Fibroblast of lung (primary cell): ENCODE measurements at places on chromosomes 3 and 15. TPM values are rescaled to one million over a fixed set of nuclear protein-coding genes. Genes with fewer than 3 reads are reported as not detected.
A peak's percentile ranks its signal among the peaks of the same experiment; 100 is the strongest.

AMT gene
- total RNA-seq = 0.77 and 2.6 TPM in 2 replicates

- DNase-seq = no peak
Observed at GRCh38 chr15:98620020-98620419, 28.3 kb upstream of the IGF1R start.

DNA sequence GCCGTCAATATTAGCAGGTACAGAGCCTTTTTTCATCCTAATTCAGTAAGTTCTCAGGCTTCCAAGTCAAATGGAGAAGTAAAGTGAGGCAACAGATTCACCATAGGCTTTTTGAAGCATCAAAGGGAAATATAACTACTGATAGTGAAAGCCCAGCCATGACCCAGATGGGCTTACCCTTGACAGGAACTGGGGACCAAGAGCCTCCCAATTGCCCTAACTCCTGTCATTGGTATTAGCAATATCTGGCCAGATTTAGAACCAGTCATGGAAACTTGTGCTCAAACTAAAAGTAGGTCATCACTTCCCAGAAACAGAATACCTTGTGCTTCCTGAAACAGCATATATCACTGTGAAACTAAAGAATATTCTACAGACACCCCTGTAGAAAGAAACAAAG is 33.0 kb downstream of the NME9 start:
- DNase-seq = no peak

DNA sequence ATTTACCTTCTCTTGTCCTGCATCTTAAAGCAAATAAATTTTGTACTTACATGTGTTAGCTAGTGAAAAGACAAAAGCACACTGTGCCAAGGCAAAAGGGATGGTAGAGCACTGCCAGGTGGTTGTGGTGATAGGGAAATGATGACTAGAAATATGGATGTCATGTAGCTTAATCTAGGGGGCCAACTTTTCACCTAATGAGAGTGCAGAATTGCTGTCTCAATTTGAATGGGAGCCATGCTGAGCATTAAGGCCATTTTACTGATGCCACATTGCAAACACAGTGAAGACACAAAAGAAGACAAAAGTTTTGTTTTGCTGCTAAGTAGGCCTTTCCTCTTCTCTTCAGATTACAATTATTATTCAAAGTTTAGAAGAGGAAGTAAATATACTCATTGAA is 274.7 kb downstream of the PDCD6IP start:
- DNase-seq = no peak

- DNase-seq = peak; percentile 70
Observed at GRCh38 chr3:129481766-129482332, 41.8 kb downstream of the IFT122 start.

DNA sequence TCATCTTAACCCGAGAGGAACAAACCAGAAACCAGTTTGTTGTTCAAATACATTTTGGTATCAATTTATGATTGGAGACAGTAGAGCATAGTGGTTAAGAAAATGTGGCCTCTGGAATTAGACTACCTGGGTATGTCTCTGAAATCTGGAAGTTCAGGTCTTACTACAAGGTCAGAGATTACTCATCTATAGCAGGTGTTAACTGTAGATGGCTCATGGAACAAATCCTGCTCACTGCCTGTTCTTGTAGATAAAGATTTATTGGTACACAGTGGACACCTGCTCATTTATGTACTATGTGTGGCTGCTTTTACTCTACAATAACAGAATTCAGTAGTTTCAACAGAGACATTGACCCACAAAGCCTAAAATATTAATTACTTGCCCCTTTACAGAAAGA is 413.3 kb downstream of the CNTN6 start:
- no peak for DNase-seq

DNA sequence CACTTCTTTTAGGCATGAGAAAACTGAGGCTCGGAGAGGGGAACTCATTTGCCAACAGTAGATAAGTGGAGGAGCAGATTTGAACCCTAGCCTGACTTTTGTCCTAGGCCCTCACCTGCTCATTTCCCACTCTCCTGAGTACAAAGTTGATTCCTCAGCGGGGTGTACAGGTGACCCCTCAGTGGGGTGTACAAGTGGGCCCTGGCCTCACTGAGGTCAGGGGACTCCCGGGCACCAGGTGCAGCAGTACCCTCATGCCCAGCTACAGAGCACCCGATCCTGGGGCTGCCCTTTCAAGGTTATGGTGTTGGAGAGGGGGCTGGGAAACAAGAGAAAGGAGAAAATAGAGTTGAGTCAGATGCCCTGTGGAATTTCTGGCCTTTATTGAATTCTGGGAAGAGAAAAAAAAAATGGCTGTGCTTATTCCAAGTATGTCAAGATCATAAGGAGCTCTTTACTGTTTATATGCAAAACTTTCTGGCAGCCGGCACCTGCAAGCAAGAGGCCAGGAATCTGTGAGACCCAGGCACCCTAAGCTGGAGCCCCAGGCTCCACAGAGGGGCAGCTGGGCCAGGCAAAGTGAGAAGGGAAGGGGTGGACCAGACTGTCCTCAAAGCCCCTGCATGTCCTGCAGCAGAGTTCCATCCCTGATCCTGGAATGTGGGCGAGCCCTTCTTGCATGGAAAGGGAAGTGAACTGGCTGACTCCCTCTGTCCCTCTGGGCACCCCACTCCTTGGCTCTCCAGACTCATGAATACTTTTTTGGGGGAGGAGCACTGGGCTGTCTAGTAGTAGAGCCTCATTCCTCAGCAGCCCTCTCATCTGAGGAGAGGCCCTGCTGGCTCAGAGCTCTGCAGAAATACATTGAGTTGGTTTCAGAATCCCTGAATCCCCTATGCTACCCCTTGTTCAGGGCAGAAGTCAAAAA is 43.1 kb downstream of the AMOTL2 start:
- DNase-seq = peak; percentile 85

- DNase-seq = no peak
Observed at GRCh38 chr3:57992452-57993213, 15.6 kb upstream of the FLNB start.

- DNase-seq = no peak
Observed at GRCh38 chr15:72451224-72451623, 22.9 kb upstream of the ARIH1 start.

- peak; percentile 45 for DNase-seq
Observed at GRCh38 chr15:49323207-49323606, 99.8 kb upstream of the FGF7 start.

DNA sequence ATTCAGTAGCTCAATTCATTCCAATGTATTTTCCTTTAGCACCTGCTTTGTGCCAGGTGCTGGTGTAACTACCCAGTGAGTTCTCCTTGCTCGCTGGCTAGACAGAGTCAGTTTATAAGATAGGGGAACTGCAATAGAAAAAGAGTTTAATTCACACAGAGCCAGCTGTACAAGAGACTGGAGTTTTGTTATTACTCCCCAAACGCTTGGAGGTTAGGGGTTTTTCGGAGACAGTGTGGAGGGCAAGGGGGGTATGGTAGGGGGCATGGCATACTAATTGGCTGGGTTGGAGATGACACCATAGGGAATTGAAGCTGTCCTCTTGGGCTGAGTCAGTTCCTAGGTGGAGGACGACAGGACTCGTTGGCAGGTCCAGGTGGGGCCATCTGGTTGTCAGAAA is 5.4 kb upstream of the CFAP91 start:
- no peak for DNase-seq

DNA sequence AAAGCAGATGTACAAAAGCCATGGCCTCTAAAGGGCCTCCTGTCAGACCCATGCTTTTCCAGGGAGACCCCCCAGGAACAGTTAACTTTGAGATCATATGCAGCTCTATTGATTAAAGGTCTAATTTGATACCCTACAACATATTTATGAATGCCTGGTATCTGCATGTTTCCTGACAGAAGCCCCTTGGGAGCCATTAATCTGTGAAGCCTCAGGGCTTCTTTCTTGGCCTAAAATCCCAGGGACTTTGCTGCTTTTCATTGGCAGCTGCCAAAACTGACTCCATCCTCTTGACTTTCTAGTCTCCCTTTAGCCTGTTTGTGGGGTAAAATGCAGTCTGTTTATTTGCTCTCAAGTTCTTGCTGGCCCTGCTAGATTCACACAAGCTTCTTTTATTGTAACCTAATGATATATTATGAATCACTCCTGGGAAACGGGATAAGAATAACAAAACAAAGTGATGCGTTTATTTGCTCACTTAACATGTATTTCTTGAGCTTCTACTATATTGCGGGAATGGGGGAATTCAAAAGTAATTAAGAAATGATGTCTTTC is 257.0 kb downstream of the LSAMP start:
- DNase-seq = peak; percentile 48

DNA sequence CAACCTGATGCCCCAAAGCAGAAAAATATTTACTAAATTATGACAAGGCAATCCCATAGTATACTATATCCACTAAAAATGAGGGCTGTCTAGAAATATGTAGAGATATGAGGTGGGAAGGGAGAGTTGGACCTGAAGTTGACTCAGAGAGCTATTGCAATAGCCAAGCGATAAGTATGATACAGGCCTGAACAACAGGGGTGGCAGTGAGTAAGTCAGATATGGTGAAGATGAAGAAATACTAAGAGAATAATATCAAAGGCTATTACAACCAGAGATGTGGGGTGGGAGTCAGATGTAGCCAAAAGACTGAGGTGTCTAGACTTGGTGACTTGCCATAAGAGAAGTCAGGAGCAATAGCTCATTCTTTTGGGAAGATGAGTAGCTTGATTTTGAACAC is 9.2 kb downstream of the HSPBAP1 start:
- DNase-seq = peak; percentile 28

TMEM207 gene
- not detected in 2 replicates for total RNA-seq

GRCh38 chr3:32820971-32821685 is 3.3 kb downstream of the TRIM71 start:
- DNase-seq = no peak

- no peak for DNase-seq
Observed at GRCh38 chr3:32946973-32947788, 4.3 kb upstream of the CCR4 start.

IMPG2 gene
- total RNA-seq = 0.33 and 0.51 TPM in 2 replicates

ACTRT3 gene
- 3.1 and 6.1 TPM in 2 replicates for total RNA-seq

GRCh38 chr3:45417930-45418847 is 29.8 kb downstream of the LARS2 start:
- DNase-seq = no peak

ATP8B4 gene
- 7.4 and 19.5 TPM in 2 replicates for total RNA-seq

LRRIQ4 gene
- under 0.01 TPM in 1 of 2 replicates, not detected in the other for total RNA-seq

DNA sequence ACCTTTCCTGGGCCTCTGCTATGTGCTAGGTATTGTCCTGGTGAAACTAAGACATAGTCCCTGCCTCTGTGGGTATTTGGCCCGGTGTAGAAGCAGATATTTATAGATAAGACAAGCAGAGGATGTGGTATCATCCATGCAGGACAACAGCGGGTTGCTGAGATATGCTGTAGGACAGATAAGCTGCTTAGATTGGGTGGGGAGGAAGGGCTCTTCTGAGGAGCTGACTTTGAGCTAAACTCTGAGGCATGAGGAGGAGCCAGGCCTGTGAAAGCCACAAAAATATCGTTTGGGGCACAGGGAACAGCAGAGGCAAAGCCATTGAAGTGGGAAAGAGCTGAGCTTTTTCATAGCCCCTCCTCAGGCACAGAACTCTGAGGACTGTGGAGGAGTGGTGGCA is 492.5 kb upstream of the CFAP20DC start:
- no peak for DNase-seq

ARMC8 gene
- total RNA-seq = 45.9 and 49.6 TPM in 2 replicates

GRCh38 chr3:33391255-33391995 is 48.8 kb downstream of the UBP1 start:
- DNase-seq = no peak

GOLGA6L7 gene
- total RNA-seq = not detected in 2 replicates

DNA sequence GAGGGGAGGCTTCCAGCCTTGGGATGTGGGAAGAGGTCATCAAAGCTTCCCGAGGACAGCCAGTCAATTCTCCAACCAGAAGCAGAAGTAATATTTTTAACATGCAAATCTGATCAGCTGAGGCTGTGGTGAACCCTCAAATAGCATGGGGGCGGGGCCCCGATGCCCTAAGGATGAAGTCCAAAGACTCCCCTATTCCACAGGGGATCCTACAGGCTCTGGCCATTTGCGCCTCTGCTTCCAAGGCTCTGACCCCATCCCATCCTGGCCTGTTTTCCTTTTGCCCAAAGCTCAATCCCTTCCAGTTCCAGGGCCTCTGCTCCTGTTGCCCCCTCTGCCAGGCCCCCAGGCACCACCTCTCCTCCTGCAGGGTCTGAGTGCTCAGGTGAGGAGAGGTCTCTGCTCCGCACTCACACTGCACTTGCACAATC is 6.7 kb upstream of the CSK start:
- no peak for DNase-seq
